ENCODE measurements at places on chromosomes 3 and 15.

DNA sequence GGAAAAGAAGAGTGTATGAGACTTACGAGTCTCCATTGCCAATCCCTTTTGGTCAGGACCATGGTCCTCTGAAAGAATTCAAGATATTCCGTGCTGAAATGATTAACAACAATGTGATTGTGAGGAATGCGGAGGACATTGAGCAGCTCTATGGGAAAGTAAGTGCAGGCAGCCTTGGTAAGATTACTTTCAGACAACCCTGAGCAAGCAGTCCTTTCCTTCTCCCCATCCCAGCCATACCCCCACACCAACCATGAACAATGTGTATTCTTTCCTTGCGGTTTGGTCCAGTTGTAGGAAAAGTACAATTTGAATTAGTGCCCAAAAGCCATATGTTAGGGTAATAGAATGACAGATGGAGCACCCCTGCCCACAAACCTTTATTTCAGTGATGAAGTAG lies 5.6 kb downstream of the TSEN2 start:
- DNase-seq = no peak

DNA sequence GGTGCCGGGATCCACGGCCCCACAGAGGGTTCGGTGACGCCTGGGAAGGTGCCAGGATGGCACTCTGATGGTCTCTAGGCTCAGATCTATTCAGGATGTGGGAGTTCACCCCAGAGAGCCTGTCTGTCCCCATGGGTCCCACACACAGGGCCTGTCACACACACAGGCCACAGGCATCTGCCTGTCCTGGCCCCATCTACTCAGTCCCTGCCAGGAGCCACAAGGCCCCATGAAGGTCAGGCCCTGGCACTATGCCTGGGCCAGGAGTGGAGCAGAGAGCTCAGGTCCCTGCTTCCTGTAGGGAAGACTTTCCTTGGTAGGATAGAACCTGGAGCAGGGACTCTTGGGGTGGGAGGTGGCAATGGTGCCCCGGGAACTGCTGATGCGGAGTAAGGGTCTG lies 49.0 kb upstream of the FURIN start:
- no peak for DNase-seq

DNA sequence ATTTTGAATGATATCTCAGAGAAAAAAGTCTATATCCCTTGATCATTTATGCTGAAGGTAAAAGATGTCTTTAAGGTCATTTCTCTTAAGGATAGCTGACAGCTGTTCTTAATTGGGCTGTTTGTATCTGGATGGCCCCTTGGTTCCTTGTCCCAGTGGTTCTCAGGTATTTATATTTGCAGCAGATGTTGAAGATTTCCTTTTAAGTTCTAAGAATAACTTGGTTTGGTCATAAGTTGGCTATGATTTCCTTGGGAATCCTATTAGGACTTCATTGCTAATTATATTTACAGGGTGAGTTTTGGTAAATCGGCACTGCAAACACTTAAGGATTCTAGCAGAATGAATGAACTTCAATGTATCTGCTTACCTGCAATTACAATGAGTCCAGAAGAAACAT lies 460.4 kb upstream of the SGO1 start:
- DNase-seq = no peak

GRCh38 chr3:136792556-136793330 lies 26.2 kb upstream of the SLC35G2 start:
- DNase-seq = no peak

DNA sequence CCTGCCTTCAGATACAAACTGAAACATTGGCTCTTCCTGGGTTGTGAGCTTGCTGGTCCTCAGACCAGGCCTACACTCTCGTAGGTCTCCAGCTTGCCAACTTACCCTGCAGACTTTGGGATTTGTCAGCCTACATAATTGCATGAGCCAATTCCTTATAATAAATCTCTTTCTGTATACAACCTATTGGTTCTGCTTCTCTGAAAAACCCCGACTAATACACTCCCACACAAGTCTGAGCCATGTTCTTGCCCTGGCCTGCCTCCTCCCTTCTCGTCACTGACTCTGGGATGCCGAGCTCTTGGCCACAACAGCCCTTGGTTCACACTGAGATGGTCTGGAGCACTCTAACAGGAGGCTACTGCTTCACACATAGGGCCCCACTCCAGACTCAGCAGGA lies 9.5 kb downstream of the CYP19A1 start:
- no peak for DNase-seq

GRCh38 chr15:50009634-50010033 lies 109.4 kb downstream of the ATP8B4 start:
- DNase-seq = no peak

GRCh38 chr3:106332884-106333283 lies 464.1 kb upstream of the CBLB start:
- DNase-seq = peak; percentile 34

- DNase-seq = no peak
Measured at GRCh38 chr3:56769116-56769707, 32.5 kb downstream of the ARHGEF3 start.

GRCh38 chr15:85752491-85752961 lies 42.2 kb downstream of the KLHL25 start:
- peak; percentile 32 for DNase-seq

GRCh38 chr3:174767406-174767805 lies 91.7 kb upstream of the NAALADL2 start:
- DNase-seq = no peak

Data from H9 (cell line).